ENCODE measurements at places on chromosomes 13 and 19. TPM values are rescaled to one million over a fixed set of nuclear protein-coding genes. Genes with fewer than 3 reads are reported as not detected.

GRCh38 chr19:16386619-16387240, 62.1 kb downstream of the KLF2 start:
- no peak overlapping the region for H3K4me3 ChIP-seq
- no peaks in the 10 kb centered on the region for H3K27me3 ChIP-seq
- H3K4me1 ChIP-seq, result no peaks in the 10 kb centered on the region
- H3K36me3 ChIP-seq, result peaks cover 15% of the 10 kb centered on the region

The CEACAM7 gene
- total RNA-seq, result 9.0 TPM

GRCh38 chr13:99505814-99506269, 4.6 kb downstream of the TM9SF2 start:
- no peaks in the 10 kb centered on the region for H3K27me3 ChIP-seq
- H3K27ac ChIP-seq, result no peak overlapping the region
- DNase-seq, result no peak

DNA sequence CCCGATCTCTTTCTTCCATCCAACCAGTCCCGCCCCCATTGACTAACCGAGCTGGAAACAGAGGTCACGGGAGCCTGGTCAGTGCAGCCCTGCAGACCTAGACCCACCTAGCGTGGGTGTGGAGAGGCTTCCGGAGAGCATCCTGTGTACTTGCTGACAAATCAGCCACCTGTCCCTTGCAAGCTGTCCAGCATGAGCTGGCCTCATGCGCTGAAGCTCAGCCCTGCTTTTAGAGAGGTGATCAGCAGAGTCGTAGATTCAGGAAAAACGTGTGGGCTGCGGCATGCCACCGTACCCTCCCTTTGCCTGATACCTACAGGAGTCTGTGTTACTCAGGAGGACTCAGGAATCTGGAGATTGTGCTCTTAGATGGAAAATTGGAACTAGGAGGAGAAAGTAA, 80.3 kb upstream of the UQCRFS1 start:
- peaks cover 69% of the 10 kb centered on the region for H3K27me3 ChIP-seq
- H3K27ac ChIP-seq, result no peak overlapping the region
- no peaks in the 10 kb centered on the region for H3K36me3 ChIP-seq
- no peaks in the 10 kb centered on the region for H3K4me1 ChIP-seq
- no peak for DNase-seq

GRCh38 chr19:1491849-1492170, 829 bp downstream of the REEP6 start:
- H3K4me3 ChIP-seq, result peak overlapping the region; percentile 76
- peaks cover 9% of the 10 kb centered on the region for H3K27me3 ChIP-seq
- no peak for DNase-seq
- H3K4me1 ChIP-seq, result peaks cover 21% of the 10 kb centered on the region
- no peak overlapping the region for H3K27ac ChIP-seq

- H3K27ac ChIP-seq, result no peak overlapping the region
- no peaks in the 10 kb centered on the region for H3K4me1 ChIP-seq
- no peaks in the 10 kb centered on the region for H3K27me3 ChIP-seq
- no peak overlapping the region for H3K4me3 ChIP-seq
Measured at GRCh38 chr13:79987323-79987722, 353.6 kb downstream of the SPRY2 start.

DNA sequence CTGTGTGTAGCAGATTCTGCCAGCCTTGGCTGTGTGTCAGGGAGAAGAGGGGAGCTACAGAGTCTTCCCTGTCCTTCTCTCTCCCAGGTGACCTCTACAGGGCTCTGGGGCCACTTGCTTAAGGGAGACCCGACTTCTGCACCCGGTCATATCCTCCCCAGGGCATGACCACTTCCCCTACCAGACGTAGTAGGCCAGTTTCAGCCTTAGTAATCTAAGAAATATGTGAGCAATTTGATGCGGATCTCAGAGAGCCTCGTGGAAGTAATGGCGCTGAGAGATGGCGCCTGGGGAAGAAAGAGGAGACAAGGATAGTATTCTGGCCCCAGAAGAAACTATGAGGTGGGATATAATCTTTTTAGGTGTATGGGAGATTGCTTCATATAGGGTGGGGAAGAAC, 41.9 kb downstream of the NFIX start:
- H3K4me1 ChIP-seq, result peaks cover 50% of the 10 kb centered on the region
- H3K36me3 ChIP-seq, result peaks cover 4% of the 10 kb centered on the region
- no peak overlapping the region for H3K4me3 ChIP-seq

The ARHGAP45 gene
- total RNA-seq, result 12.0 TPM

The ZNF729 gene
- not detected for total RNA-seq

GRCh38 chr13:74450525-74450845, 316.3 kb upstream of the KLF12 start:
- DNase-seq, result no peak
- H3K27me3 ChIP-seq, result no peaks in the 10 kb centered on the region
- no peaks in the 10 kb centered on the region for H3K36me3 ChIP-seq
- no peak overlapping the region for H3K27ac ChIP-seq
- no peaks in the 10 kb centered on the region for H3K4me1 ChIP-seq
- no peak overlapping the region for H3K4me3 ChIP-seq

- H3K4me1 ChIP-seq, result no peaks in the 10 kb centered on the region
- DNase-seq, result no peak
- no peak overlapping the region for H3K4me3 ChIP-seq
- no peak overlapping the region for H3K27ac ChIP-seq
- H3K36me3 ChIP-seq, result no peaks in the 10 kb centered on the region
- no peaks in the 10 kb centered on the region for H3K27me3 ChIP-seq
Measured at GRCh38 chr13:52921194-52921593, 72.8 kb upstream of the PCDH8 start.

- DNase-seq, result no peak
- H3K4me1 ChIP-seq, result no peaks in the 10 kb centered on the region
- no peak overlapping the region for H3K27ac ChIP-seq
- H3K4me3 ChIP-seq, result no peak overlapping the region
- H3K36me3 ChIP-seq, result no peaks in the 10 kb centered on the region
Measured at GRCh38 chr13:39879286-39880035, 224.0 kb downstream of the COG6 start.

The RPS28 gene
- 595 TPM for total RNA-seq

DNA sequence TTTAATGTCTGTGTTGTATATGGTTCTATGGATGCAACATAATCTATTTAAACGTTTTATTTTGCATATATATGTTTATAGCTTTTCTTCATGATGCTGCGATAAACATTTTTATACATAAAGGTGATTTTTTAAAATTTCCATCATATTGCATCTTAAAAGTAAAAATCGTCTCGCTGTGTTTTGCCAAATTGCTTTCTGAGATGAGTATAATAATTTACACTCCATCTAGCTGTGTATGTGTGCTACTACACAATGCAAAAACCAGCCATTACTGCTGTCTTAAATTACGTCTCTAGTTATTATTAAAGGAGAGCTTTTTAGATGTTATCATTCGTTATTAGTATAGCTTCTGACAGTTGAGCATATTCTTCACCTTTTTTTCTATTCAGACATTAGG, 37.2 kb downstream of the METTL21C start:
- H3K4me3 ChIP-seq, result no peak overlapping the region
- H3K27me3 ChIP-seq, result no peaks in the 10 kb centered on the region
- no peaks in the 10 kb centered on the region for H3K36me3 ChIP-seq
- DNase-seq, result no peak
- H3K27ac ChIP-seq, result no peak overlapping the region

GRCh38 chr19:53906211-53907192, 2.6 kb upstream of the CACNG7 start:
- H3K36me3 ChIP-seq, result peaks cover 27% of the 10 kb centered on the region
- peaks cover 45% of the 10 kb centered on the region for H3K27me3 ChIP-seq
- peak overlapping the region; percentile 14 for H3K4me3 ChIP-seq
- H3K4me1 ChIP-seq, result peaks cover 57% of the 10 kb centered on the region
- DNase-seq, result peak; percentile 86

DNA sequence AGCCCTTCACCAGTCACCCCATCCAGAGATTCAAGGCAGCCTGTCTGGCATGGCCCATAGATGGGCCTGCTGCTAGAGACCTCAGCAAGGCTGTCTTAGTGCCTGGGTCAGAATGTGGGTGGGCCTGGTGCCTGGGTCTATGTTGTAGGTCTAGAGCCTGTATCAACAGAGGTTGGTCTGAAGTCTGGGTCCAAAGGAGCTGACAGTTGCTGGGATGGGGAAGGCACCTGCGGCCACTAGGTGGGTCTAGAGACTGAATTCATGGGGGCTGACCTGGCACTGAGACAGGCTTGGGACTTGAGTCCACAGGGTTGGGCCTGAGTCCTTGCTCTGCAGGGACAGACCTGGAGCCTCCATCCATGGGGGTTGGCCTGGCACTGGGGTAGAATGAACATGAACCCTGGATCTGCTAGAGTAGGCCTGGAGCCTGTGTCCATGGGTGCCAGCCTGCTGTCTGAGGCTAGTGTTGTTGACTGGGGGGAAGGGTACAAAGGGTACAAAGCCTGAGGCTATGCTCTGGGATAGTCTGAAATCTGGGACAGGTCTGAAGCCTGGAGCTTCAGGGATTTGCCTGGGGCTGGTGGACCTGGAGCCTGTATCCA, 516.8 kb downstream of the OLFM4 start:
- no peak for DNase-seq
- H3K4me1 ChIP-seq, result no peaks in the 10 kb centered on the region
- no peak overlapping the region for H3K4me3 ChIP-seq

GRCh38 chr13:94263038-94263437, 216.4 kb downstream of the DCT start:
- no peak overlapping the region for H3K4me3 ChIP-seq
- no peaks in the 10 kb centered on the region for H3K36me3 ChIP-seq
- no peaks in the 10 kb centered on the region for H3K4me1 ChIP-seq
- no peak overlapping the region for H3K27ac ChIP-seq
- no peaks in the 10 kb centered on the region for H3K27me3 ChIP-seq
- no peak for DNase-seq

DNA sequence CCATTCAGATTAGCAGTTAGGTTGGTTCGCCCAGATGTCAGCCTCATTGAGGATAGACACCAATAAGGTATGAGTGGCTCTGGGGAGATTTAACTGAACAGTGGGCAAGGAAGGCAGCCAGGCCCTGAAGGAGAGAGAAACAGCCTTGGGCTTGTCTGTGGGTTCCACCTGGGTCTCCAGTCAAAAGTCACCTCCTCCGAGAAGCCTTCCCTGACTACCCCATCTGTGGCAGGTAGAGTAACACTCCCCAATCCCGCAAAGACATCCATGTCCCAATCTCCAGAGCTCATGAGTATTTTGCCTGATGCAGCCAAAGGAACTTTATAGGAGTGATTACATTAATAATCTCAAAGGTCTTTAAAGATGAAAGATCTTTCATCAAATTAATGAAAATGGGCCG, 8.0 kb upstream of the YJU2 start:
- no peak overlapping the region for H3K4me3 ChIP-seq
- H3K27me3 ChIP-seq, result no peaks in the 10 kb centered on the region
- H3K27ac ChIP-seq, result no peak overlapping the region
- DNase-seq, result no peak

DNA sequence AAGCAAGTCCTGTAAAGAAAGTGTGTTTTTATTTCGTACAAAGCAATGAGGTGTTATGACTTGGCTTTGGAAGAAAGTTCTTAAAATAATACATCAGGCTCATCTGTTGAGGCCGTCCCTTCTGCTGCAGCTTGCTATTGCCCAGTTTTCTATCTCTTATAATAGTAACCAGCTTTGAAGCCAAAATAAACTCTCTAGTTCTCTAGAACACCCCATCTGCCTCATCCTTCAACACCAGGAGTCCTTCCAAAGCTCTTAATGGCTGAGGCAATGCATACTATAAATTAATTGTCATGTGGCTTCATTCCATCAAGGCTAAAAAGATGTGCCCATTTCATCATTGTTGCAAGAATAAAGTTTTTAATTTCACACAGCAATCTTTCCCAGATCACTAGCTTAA, 49.4 kb upstream of the IPO5 start:
- H3K27ac ChIP-seq, result no peak overlapping the region
- no peaks in the 10 kb centered on the region for H3K36me3 ChIP-seq
- peaks cover 14% of the 10 kb centered on the region for H3K27me3 ChIP-seq
- H3K4me1 ChIP-seq, result no peaks in the 10 kb centered on the region
- H3K4me3 ChIP-seq, result no peak overlapping the region

The SIGLEC10 gene
- total RNA-seq, result not detected

GRCh38 chr19:15463861-15464371, 428 bp downstream of the RASAL3 start:
- H3K36me3 ChIP-seq, result no peaks in the 10 kb centered on the region
- H3K4me1 ChIP-seq, result no peaks in the 10 kb centered on the region
- DNase-seq, result no peak
- H3K27ac ChIP-seq, result no peak overlapping the region
- H3K27me3 ChIP-seq, result peaks cover 37% of the 10 kb centered on the region

- no peak overlapping the region for H3K4me3 ChIP-seq
- H3K36me3 ChIP-seq, result no peaks in the 10 kb centered on the region
- H3K27me3 ChIP-seq, result no peaks in the 10 kb centered on the region
- no peak for DNase-seq
- no peaks in the 10 kb centered on the region for H3K4me1 ChIP-seq
- no peak overlapping the region for H3K27ac ChIP-seq
Measured at GRCh38 chr13:37177125-37177524, 71.7 kb upstream of the CSNK1A1L start.

The PDX1 gene
- 1.2 TPM for total RNA-seq

The CARM1 gene
- 32.8 TPM for total RNA-seq

Measured in Calu3 (cell line).